Activated T-cell treated with anti-CD3 and anti-CD28 coated beads, Interleukin-2, amount 50 U/mL, for 1 hour (primary cell): ENCODE measurements at places on chromosomes 1 and 21.
A peak's percentile ranks its signal among the peaks of the same experiment; 100 is the strongest.

GRCh38 chr1:145980457-145980994 lies 15.9 kb downstream of the TXNIP start:
- DNase-seq: no peak

DNA sequence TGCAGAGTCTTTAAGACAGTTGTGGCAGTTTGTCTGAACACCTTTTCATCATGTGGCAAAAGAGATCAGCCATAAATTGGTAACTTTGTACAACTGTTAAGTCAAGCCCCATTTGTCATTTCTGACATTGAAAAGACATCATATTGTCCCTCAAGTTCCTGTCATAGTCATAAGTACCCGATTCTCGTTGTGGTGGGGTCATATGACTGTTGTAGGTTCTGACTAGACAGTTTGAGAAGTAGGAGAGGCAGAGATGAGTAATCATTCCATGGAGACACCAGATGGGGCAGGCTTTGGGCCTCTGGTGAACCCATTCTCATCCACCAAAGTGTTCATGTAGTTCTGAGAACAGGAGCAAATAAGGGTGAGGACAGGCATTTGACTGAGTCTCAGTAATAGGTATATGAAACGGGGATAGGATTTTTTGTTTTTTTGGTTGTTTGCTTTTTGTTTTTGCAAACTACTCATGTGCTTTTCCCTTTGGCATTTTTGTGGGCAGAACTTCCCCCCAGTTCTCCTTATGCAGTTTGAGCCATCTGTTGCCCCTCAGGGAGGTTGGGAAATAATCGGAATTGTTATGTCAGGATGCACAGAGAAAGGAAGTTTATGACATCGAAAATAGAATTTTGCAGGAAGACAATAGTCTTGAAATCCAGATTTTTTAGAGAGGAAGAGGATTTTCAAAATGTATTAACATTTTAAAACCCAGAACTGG lies 86.9 kb upstream of the KCNE2 start:
- no peak for DNase-seq

GRCh38 chr1:17795081-17795809 lies 40.1 kb downstream of the ACTL8 start:
- no peak for DNase-seq

DNA sequence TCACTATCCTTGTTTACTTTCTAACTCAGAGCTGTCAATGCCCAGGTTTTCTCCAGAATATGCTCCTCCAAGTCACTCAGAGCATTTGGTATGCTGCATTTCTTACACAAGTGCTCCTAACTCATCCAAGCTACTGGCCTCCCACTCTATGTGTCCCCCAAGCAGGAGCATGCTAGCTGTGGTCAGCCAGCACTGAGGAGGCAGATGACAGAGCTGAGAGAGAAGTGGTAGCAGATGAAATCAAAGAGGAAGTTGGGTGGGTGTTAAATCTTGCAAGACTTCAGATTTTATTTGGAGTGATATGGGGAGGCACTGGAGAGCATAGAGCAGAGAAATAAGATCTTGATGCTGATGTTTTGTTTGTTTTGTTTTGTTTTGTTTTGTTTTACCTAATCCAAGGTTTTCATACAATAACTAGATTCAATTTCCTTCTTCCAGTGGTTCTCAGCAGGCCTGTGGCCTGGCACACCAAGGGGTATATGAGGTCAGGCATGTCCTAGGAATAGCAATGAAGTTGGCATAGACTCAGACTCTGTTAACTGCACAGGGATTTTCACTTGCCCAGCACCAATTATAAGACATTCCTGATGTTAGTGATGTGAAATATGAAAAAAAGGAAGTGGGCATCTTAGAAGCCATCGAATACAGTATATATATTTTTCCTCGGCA lies 3.1 kb upstream of the PGBD5 start:
- DNase-seq: no peak

- DNase-seq: no peak
Measured at GRCh38 chr1:20058531-20058930, 11.5 kb upstream of the PLA2G5 start.

DNA sequence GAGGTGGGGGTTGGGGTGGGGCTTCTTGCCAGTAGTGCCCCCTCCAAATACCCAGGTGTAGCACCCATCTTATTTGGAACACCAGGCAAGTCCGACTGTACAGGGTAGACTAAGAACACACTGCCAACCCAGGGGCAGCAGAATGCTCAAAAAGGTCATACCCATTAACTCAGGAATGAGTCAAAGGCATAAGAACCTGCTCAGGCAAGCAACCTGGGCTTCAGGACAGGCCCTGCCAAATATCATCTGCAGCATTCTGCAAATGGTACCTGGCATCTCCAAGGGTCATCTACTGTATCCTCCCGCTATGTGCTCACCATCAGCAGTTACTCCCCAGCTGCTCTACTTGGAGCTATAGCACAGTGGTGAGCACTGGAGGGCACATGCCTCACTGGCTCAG lies 19.4 kb downstream of the PEA15 start:
- no peak for DNase-seq

GRCh38 chr1:161227196-161227871 lies 1.5 kb downstream of the TOMM40L start:
- DNase-seq: peak; percentile 88

DNA sequence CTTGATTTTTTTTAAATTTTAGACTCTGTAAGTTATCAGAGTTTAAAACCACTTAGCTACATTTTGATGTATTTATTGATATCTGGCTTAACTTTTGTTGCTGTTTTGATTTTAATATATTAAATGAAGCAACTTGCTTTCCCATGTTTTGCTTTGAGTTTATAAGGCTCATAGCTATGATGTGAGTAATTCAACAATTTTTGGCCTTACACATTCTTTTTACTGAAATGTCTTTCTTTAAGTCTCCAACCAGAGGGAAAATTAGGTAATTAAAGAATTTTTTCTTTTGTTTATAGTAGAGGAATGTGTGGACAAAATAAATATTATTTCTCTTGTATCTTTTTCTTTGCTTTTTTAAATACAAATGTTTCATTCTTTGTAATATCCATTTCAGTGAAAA lies 258.3 kb upstream of the ADAMTS5 start:
- no peak for DNase-seq

GRCh38 chr1:164667001-164667400 lies 108.0 kb downstream of the PBX1 start:
- DNase-seq: no peak

GRCh38 chr1:93442008-93442666 lies 5.8 kb upstream of the FNBP1L start:
- DNase-seq: no peak

DNA sequence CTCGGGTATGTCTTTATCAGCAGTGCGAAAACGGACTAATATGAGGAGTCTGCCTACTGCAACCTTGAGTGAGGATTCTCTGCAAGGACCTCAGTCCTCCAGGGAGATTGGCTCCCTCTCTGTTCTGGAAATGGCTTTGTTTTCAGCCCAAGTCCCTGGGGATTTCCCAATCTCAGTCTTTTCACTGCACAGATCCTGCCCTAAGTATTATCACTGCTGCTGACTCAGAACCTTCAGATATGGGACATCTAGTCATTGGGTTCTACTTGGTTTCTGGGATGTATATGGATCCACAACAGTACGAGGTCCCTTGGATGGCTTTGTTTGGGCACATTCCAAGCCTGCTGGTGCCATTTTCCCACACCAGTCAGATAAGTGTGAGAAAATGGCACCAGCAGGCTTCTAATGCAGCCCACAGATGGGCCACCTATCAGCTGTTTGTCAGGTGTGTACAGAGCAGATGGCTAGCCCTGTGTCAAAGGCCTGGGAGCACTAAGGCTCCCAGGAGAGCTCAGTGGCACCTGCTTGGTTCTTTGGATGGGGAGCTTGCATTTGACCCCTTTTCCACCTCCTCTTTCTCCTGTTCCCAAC lies 27.4 kb downstream of the ELF3 start:
- no peak for DNase-seq

DNA sequence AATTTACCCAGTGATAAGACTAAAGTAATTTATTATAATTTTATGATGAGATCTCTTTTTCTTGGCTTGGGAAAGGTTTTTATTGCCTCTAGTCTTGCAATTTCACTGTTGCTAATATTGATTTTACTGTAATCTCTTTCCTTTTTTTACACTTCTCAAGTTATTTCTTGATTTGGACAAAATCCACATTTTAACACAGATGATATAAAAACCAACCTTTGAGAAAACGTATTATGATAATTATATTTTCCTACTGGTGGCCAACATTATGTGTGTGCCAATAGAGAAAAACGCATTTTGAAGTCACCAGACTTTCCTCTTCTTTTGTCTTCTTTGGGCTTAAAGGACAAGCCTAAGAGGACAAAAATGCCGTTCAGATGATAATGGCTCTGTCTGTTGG lies 314.9 kb downstream of the PRDM2 start:
- DNase-seq: no peak

DNA sequence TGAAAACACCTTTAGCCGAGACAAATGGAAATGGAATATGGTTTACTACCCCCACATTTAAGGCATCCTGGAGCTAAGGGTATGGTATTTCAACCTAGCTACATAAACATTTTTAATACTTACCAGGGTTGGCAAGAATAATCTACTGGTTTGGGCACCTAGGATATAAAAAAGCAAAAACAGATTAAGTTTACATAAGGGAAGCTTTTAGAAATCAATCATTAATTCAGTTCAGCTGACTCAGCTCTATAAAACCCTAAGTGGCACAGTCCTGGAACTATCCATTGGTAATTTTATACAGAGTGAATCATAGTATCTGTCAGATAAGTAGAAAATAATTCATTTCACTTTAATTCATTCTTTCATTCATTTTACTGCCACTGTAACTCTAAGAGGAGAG lies 355.2 kb downstream of the VAV3 start:
- DNase-seq: no peak

DNA sequence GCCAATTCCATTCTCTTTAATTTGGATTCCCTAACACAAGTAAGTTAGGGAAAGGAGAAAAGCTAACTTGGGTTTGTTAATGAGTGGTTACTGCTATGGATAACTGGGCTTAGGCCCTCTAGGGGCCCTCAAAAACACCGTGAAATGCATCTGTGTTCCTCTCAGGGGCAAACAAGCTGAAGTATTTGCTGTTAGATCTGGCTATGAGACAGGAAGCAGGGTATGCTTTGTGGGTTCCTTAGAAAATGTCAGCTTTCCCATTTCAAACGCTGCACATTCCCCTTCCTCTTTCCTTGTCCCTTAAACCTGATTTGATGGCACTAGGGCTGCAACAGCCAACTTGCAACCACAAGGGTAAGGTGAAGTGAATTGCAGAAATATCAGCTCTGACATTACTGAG lies 5.7 kb upstream of the CAP1 start:
- no peak for DNase-seq

DNA sequence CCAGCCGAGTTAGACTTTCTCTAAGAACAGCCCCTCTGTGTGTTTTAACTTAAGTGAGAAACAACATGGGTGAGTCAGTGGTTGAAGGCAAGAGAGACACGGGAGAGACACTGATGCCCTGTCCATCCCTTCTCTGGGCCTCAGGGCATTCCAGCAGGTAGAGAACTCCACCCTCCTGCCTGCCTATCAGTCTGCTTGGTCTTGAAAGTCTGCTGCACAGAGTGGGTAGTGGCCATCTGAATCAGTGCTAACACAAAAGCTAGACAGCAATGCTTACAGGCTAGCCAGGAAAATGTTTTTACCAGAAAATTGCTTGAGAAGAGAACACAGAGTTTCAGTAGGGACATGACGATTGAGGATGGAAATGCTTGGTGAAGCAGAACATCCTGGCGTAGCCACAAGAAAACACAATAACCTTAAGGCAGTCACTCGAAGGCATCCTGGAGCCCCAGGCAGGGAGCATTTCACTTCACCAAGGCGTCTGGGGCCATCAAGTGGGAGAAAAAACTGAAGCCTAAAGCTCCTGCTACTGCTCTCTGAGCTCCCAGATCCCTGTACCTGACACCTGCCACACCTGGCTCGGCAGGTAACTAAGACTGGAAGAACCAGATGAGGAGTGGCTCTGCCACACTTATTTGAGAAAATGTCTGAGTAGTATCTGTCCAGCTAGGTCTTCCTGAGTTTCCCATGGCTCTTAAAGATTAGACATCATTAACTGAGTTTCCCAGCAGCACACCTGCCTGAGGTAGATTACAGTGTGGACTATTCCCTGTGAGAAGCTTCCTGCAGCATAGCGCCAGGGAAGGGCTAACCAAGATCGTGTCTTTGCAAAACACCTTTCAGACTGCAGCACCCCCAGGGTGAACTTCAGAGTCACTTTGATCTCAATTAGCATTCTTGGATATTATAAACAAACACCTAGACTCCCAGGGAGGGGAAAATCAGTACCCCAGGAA lies 18.1 kb upstream of the LBR start:
- no peak for DNase-seq

GRCh38 chr1:1752636-1753606 lies 25.3 kb downstream of the NADK start:
- DNase-seq: no peak

DNA sequence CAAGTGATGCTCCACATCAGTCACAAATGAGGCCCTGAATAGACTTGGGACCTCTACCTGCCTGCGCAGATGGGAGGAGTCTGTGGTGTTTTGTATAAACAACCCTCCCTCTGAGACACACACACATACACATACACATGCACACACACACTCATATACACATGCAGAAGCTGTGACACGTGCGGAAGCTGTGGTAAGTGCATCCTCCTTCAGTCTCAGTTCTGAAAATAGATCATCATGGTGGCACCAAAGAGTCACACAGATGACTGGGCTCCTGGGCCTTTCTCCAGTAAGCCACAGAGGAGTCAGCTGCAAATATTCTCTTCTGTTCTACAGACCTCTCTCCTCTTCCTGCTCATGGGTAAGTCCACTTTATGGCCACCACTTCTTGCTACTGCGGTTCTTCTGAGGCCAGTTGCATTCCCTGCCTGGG lies at the start of gene LY9:
LY9 (plus strand) TSS at position 224 of the 433 bp plus-strand sequence; CDS start at position 238, 14 bp downstream.
- DNase-seq: peak; percentile 68

DNA sequence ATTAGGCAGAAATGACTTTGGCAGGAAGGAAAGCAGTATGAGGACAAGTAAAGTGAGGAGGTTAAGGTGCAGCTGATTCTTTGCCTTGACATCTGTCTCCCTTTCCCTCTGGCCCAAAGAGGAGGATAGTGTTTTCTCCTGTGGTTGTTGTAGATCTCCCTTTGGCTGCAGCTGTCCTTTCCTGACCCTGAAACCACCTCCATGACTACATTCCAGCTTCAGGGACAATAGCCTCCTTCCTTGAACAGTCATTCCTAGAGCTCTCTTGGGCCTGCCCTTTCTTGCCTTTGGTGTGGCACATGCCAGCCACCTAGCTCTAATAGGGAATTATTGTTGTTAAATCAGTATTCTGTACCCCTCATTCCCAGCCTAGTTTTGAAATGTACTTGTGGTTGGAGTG lies 6.2 kb downstream of the ZMYM1 start:
- no peak for DNase-seq

DNA sequence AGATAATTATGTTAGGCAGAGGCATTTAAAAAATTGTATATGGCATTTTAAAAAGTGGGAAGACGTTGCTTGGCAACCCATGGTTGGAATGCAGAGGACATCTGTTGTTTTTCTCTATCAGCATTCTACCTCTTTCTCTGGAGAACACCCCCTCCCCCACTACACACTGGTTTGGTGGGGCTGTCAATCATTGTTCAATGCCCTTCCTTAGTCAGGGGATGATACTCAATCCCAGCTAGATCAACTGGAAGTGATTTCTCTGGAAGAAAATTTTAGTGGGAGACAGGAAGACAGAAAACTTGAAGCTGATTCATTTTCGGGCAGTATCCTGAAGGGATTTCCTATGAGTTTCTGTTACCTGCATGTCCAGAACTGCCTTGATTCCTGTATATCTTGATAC lies 35.7 kb upstream of the CAP1 start:
- no peak for DNase-seq
